ENCODE measurements at places on chromosomes 2 and 18.

- ATAC-seq = peak; percentile 52
Observed at GRCh38 chr2:203718087-203718486, 11.6 kb downstream of the CD28 start.

DNA sequence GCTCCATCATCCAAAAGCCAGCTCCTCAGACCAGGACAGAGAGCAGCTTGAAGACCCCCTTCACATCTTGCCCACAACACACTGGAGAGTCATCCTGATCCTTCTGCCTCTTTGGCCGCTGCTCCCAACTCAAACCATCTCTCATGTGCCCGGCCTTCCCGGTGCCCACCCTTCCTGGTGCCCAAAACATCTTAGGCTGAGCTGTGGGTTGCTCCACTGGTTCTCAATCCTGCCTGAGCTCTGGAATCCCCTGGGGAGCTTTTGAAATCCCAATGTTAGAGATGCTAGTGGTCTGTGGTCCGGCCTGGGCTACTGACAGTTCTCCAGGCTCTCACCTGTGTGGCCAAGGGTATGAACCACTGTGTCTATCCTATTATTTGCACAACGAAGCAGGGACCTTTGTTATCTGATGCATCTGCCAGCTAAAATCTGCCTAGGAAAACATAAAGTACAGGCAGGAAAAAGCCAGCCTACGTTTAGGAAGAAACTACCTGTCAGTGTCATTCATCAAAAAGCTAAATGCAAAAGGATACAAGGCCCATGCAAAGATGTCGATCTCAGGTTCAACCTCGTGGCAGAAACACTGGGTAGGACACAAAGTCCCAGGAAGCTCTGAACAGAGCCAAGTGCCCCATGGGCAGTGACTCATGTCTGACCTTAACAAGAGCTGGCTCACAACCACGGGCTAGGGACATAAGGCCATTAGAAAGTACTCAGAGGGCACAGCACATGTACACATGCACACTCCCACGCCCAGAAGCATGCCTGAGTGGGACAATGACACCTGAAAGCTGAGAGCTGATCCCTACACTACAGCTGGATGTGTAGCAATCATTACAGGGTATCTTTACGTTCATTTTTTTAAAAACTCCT is 30.8 kb downstream of the TBC1D8 start:
- ATAC-seq = peak; percentile 93

- peak; percentile 11 for ATAC-seq
Observed at GRCh38 chr2:27715318-27716210, 51.9 kb downstream of the SLC4A1AP start.

DNA sequence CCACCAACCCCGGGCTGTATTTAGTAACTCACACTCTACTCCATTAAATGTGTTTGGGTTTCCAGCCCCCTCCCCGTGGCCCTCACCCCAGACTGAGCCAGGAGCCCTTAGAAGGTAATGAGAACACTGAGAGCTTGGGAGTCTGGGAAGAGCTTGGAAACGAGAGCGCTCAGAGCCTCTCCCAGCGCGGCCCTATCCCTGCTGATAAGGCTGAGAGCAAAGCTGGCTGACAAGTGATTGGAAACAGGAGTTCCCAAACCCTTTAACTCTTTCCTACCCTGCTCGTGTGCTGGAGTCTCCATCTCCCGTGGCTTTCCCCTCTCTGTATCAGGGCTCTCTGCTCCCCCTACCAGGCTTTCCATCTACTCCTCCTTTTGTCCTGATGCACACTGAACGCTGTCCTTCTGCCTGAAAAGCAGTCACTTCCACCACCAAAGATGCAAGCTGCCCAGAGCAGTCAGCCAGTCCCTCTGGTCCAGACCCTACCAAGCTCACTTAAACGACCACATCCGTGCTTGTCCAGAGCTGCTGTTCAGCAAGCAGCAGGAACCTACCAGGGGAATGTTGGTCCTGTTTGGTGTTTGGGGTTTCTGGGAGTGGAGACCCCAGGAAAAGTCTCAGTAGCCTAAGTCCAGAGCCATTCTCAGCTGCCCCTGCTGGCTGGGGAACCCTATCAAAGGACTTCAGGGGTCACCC is 100.0 kb upstream of the PKDCC start:
- ATAC-seq = no peak

DNA sequence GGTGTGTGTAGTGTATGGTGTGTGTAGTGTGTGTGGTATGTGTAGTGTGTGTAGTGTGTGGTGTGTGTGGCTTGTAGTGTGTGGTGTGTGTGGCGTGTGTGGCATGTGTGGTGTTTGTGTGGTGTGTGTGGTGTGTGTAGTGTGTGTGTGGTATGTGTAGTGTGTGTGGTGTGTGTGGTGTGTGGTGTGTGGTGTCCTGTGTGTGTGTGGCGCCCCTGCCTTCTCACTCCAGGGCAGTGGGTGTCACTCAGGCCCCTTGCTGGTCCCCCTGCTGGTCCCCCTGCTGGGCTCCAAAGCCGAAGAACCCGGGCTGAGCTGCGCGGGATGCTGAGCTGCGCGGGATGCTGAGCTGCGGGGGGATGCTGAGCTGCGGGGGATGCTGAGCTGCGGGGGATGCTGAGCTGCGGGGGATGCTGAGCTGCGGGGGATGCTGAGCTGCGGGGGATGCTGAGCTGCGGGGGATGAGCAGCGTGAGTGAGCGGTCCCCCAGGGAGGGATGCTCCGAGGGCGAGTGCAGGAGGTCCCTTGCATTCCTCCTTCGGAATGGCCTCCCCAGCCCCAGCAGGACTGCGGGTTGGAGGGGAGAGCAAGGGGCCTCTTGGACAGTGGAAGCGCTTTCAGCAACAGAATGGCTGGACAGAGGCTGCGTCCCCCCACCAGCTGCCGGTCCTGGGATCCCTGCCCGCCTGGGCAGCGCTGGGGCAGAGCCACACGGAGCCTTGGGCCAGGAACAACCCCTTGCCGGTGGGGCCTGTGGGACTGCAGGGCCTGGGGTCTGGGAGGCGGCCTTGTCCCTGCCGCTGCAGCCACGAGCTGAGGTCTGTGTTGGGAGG is 3.4 kb upstream of the RTP5 start:
- no peak for ATAC-seq

DNA sequence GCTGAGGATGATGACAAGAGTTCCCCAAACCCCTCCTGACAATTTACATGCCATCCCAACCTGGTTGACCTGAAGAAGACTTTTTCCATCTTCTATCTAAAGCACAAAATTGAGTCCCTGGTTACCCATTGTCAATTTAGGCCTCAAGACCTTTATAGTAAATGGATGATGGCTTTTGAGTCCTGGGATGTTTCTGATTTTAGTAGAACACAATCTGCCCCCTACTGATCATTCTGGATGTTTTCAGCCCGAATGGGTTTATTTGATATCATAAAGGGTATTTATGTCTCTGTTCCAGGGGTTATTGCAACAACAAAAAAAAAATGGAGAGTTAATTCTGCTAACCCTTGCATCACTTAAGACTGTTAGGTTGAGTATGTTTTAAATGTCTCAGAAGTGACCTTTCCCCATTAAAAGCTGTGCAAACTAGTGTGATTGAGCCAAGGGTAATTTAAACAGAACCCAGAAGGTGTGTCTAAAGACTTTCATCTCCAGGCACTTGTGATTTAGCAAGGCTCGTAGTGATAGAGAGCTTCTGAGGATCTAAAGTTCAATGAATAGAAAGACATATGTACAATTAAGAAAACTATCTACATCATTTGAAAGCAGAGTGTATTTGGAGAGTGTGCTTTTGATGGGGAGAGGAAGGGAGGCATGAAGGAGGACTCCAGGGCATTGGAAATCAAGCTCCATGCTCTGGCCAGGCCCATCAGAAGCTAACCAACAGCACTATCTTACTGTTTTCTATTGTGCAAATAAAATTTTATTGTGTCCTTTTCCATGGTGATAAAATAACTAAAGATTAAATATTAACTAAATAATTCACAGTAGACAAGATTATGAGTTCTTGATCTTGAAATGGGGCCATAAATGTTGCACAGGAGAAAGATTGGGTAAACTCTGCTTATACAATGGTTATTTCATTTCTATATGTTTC is 96.6 kb upstream of the NOSTRIN start:
- no peak for ATAC-seq

- ATAC-seq = no peak
Observed at GRCh38 chr2:174659069-174659900, 61.7 kb upstream of the WIPF1 start.

GRCh38 chr18:59267503-59268126 is 5.6 kb downstream of the RAX start:
- ATAC-seq = peak; percentile 52

- no peak for ATAC-seq
Observed at GRCh38 chr2:157559890-157560289, 68.8 kb downstream of the ACVR1C start.

DNA sequence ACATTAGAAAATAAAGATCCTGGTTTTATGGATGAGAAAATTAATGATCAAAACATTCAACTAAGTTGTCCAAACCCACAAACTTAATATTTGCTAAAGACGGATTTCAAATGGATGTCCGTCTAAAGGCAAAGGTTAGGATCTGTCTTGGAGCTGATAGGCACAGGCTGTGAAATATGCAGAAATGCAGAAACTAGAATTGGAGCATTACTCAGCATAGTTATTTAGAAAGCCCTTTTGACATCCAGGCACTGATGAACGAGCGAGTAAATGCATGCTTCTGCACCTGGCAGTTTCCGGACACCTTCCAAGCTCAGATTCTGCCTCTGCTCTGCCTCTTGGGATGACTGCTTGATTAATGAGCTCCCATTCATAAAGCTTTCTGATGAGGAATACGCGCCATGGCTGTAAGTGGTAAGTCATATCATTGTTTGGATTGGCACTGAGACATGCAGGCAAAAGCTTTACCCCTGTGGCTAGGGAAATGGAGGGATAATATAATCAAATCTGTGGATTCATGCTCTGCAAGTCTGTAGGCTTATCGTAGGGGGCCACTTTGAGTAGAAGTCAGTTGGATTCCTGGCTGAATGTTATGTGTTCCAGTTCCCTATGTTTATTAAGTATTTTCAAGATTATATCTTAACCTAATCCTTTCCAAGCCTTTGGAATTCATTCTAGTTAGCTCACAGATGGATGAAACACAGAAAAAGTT is 2176.3 kb upstream of the CELF4 start:
- ATAC-seq = peak; percentile 92

DNA sequence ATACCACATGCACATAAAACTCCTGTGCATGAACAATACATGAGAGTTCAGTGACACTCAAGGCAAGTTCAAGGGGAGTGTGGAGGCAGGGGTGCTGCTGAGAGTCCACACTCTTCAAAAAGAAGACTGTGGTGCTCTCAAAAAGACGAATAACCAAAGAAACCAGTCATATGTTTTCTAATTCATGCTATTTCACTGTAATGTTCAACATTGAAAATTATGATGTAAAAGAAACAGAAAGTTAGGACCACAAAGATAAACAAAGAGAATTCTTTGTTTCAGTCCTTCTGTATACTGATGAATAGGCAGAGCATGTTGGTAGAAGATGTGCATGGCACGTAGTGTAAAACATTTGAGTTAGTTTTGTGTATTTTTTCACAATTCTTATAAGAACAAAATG is 864.2 kb upstream of the LRATD1 start:
- no peak for ATAC-seq

GRCh38 chr18:24071779-24072178 is 57.2 kb downstream of the TTC39C start:
- ATAC-seq = no peak

DNA sequence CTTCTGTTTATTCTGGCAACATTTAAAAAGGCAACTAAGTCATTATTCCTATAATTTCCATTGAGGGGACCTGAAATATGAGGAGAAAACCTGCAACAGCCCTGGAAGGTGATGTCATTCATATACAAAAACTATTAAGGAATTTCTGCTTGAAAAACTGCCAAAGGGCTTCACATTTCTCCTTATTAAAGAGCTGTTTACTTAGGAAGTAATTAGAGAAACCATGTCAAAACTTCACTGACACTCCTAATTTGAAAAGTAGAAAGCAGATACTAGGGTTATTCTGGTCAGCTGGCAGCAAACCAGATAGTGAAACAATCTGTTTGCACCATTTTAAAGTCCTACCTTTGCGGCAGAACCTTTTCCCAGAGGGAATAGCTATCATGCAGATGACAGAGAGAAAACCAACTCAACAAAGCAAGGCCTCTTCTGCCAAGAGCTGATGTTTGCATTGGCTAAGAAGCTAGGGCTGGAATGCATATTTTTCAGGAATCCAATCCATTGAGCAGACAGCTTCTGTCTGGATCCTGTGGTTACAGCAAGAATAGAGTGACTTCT is 592.2 kb upstream of the SYT4 start:
- no peak for ATAC-seq

GRCh38 chr2:15797231-15797938 is 143.0 kb upstream of the MYCN start:
- no peak for ATAC-seq

GRCh38 chr18:29123706-29124530 is 947.0 kb upstream of the CDH2 start:
- ATAC-seq = no peak

DNA sequence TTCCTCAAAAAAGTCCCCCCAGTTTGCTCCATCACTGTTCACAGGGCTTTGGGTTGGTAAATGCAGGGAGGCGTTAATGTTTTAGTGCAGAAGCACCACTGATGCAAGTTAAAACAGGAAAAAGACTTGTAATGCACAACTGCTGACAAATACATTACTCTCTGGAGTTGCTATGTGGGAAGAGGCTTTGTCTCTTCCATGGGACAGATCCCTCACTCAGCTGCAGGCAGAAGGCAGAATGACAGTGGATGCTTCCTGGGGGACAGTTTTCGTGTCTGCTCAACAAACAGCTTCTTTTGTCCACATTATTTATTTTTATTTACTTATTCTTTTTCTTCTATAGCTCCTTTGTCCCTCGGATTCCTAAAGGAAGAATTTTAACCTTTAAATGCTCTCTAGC is 22.7 kb upstream of the KCNE4 start:
- ATAC-seq = no peak

DNA sequence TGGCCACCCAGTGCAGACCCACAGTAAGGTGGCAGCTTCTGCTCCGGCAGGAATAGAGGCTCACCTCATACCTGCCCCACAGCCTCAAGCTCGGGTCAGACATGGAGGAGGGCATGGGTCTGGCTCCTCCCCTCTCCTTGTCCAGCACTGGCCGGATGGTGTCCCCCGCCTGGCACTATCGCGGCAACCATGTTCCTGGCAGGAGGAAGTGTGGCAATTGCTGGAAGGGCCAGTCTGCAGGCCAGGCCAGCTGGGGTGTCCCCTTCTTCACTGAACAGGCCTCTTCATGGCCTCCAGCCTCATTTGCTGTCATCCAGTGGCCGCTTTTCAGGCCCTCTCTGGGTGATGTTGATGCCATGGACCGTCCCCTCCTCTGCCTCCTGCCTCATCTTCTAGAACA is 41.4 kb upstream of the SMAD7 start:
- ATAC-seq = no peak
